ENCODE measurements at places on chromosomes 7 and 10.

GRCh38 chr7:117231047-117231359 is 91.9 kb downstream of the WNT2 start:
- no peak for DNase-seq

- no peak for DNase-seq
Observed at GRCh38 chr7:100722480-100723212, 2.4 kb downstream of the EPO start.

DNA sequence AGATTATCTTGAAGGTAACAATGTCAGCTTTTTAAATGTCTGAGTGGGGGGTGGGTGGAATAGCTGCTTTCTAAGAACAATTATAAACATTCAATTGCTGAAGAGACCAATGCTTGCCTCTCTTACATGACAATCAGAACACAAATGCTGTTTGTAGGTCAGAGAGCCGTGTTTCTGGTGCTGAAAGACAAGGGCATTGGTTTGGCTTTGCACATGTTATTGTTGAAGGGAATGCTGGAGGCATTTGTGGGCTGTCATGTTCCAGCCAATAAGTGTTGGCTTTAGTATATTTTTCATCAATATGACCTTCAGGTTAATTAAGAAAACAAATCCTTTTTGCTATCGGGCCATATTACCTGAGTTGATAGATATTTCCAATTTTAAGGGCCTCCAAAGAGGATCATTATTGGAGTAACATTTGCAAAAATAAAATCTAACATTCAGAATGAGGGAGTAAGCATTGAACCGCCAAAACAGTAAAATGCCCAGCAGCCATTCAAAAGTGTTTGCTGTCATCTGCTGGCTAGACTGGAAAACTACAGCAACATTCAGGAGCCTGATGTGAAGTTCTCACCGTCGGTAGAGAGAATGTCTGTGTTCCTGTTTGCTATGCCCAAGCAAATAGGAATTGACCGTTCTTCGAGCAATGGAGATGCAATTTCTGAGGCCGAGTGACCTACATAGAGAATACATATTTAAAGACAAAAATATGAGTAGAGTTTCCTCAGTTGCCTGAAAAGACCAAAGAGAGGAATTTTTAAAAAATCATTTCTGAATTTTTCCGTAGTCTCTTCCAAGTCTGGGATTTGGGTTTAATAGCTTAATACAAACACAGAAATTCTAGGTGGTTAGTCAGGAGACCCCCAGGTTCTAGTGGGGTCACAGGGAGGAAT is 118.9 kb downstream of the APBB1IP start:
- DNase-seq, result peak; percentile 48

GRCh38 chr10:61628151-61628874 is 34.4 kb upstream of the CABCOCO1 start:
- DNase-seq, result no peak

DNA sequence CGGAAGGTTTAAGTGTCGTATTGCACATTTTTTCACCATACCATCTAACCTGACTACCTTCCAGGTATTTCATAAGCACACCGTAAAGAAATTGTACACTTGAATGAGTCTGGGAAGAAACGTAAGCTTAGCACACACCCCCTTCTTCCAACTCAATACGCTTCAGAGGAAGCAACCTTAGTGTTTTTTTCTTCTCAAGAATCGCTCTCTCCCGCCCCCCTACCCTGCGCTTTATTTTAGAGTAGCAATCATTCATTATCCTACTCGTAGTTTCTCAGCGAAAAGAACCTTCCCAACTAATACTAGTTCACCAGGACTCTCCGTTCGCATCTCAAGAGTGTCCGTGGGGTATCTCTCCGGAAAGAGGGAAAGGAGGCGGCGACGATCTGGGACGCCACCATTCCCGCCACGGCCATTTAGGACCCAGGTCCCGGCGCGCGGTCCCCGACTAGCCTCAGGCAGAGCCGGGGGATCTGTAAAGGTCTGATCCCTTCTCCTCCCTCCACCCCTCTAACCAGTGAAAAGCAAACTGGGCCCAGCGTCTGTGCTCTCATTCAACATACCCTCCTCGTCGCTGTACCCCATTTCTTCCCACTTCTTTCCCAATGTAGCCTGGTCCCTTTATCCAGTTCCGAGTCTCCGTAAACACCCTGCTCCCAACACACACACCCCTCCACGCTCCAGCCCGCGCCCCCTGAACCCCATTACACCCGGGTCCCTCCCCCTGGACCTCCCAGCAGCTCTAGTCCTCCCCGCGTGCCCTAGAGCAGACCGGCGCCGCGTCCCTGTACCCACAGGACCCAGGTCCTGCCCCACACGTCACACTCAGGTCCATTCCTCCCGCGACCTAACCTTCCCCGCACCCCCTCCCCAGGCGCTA is 16.0 kb downstream of the MYOZ1 start:
- peak; percentile 13 for DNase-seq

DNA sequence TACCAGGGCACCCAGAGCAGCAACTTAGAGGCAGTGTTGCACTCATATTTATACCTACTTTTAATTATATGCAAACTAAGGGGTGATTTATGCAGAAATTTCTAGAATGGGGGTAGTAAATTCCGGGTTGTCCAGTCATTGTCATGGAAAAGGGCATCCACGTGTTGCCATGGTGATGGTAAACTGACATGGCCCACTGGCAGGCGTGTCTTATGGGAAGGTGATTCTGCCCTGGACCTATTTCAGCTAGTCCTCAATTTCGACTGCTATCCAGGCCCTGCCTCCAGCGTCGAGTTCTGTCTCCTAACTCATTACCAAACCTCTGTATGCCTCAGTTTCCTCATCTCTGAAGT is 12.8 kb downstream of the SNX8 start:
- DNase-seq, result no peak

DNA sequence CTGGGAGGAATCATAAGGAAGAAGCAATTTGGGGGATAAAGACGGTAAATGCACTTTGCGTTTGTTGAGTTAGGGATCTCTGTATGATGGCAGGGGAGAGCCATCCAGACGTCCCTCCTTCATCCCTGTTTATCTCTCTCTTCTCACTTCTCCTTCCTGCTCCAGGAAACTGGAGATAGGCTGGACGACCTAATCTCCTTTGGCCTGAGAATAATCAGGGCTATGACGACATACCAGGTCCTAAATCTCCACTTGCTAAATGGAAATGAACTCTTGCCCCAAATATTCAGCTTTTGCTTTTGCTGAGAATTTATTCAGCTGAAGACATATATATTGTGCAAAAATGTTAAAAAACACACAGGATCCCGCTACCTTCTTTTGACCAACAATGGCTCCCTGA is 182.9 kb upstream of the INHBA start:
- DNase-seq, result no peak

DNA sequence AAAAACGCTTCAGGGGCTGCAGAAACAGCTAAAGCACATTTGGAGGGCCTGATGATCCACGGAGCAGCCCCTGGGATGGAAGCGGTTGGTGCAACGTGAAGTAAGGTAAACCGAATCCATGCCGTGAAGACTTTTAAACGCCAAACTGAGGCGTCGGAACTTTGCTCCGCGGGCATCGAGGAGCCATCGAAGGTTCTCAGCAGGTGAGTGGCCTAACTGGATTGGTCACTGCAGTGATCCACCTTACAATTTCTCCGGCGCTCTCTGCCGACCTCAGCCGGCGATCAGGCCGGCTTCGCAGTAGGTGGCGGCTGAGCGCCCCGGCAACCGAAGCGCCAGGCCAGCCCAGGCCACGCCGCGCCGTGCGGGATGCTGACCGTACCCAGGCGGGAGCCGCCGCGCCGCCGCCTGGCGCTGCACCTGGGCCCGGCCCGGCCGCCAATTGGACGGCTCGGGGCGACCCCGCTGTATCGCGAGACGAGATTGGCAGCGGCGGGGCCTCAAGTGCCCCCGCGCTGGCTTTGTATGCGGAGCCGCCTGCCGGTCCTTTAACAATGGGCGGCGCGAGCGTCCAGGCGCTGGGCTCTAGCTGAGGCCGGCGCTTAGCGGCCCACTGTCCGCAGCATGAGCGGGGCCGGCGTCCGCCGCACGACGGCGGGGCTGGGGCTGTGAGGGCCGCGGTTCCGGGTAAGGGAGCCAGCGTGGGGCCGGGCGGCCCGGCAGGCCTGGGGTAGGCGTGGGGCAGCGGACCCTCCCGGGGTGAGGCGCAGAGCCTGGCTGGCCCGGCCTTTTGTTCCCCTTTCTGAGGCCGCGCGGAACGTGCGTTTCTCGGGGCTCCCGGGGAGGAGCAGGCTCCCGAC is at the start of gene CCNJ:
CCNJ (plus strand) TSS at position 551 of the 860 bp plus-strand sequence. CDS start 811 bp downstream, outside the sequence.
- peak; percentile 83 for DNase-seq

- DNase-seq, result no peak
Observed at GRCh38 chr7:30864101-30864500, 47.6 kb upstream of the AQP1 start.

DNA sequence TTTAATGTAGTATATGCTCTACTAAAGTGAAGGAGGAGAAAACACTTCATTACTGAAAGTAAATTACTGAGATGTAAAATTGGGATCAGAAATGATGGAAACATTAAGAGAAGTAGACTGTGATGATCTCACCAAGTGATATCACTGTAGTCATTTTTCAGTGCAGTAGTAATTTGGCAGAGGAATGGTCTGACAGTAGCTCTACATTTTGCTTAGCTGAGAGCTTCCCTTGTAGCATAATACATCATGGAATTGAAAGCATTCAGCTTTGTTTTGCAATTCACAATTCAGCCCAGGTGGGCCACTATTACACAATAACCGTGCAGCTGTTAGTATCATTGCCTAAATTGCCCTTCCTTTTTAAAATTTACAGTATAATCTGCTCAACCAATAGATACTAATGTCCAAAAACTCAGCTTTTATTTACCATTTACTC is 19.4 kb upstream of the CABCOCO1 start:
- DNase-seq, result no peak

- no peak for DNase-seq
Observed at GRCh38 chr10:34674176-34674575, 140.9 kb downstream of the PARD3 start.

GRCh38 chr7:116828281-116828680 is 34.1 kb upstream of the CAPZA2 start:
- DNase-seq, result no peak

- peak; percentile 3 for DNase-seq
Observed at GRCh38 chr7:132739271-132739955, 163.1 kb upstream of the PLXNA4 start.

GRCh38 chr10:118692872-118693271 is 61.9 kb downstream of the CACUL1 start:
- no peak for DNase-seq

- DNase-seq, result peak; percentile 32
Observed at GRCh38 chr10:70675496-70676161, 3.3 kb downstream of the ADAMTS14 start.

DNA sequence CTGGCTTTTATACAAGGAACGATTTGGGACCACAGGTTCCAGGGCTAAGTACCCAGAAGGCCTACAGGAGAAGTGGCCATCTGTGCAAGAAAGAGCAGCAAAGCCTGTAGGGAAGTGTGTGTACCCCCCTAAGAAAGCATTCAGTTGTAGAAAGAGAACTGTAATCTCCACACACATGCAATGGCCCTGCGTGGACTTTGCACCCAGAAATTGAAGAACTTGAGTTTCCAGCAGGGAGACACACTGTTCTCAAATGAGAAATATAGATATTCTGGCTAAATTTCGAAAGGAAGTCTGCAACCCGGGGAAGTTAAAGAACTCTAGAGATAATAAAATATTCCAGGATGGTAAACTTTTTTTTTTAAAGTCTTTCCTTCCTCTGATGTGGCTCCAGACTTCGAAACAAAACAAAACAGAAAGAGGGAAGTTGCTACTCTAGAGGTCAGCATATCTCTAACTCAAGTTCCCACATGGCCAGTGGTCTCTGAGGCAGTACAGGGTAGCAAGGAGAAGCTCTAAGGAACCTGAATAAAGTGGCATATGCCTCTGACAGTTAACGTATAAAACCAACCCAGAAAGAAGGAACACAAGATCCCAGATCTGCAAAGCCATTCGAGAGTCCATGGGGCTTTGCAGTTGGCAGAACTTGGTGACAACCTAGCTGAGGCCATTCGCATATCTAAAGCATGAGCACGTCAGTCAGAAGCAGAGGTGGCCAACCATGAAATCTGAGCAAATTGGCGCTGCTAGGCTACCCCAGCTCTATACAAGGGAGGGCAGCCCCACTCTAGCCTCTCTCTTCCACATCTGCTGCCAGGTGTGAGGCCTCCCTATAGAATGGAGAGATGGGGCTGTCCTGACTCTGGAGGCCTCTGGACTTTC is 56.6 kb downstream of the ELMO1 start:
- DNase-seq, result peak; percentile 60

DNA sequence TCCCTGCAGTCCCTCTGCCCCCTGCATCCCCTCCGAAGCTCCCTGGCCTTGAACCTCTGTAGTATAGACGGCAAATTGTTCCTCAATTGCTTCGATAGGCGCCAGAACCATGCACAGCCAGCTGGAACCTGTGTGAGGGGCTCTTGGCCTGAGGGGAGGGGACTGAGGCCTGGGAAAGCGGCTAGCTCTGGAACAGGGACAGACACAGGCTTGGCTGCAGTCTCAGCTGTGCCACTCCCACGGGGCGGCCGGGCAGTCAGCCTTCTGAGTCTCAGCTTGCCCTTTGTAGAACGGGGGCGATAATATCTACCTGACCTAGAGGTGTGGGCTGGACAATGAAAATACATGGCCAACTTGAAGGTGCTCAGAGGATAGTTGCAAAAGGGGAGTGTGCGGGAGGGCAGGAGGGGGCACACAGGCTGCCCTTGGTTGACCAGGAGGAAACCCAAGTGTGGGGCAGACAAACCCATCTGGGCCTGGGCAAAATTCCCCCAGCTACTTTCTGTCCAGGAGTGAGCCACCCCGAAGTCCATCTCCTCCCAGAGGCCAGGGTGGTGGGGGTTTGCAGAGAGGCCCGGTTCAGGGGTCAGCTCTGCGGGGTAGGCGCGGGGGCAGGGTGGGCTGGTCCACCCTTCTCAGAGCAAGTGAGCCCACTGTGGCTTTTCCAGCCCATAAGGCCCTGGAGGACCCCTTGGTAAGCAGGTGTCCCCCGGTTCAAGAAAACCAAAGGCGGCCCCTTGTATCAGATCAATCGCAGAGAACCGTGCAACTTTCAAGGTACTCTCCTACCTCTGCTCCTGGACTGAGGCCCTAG is 4.6 kb downstream of the CRYGN start:
- no peak for DNase-seq

DNA sequence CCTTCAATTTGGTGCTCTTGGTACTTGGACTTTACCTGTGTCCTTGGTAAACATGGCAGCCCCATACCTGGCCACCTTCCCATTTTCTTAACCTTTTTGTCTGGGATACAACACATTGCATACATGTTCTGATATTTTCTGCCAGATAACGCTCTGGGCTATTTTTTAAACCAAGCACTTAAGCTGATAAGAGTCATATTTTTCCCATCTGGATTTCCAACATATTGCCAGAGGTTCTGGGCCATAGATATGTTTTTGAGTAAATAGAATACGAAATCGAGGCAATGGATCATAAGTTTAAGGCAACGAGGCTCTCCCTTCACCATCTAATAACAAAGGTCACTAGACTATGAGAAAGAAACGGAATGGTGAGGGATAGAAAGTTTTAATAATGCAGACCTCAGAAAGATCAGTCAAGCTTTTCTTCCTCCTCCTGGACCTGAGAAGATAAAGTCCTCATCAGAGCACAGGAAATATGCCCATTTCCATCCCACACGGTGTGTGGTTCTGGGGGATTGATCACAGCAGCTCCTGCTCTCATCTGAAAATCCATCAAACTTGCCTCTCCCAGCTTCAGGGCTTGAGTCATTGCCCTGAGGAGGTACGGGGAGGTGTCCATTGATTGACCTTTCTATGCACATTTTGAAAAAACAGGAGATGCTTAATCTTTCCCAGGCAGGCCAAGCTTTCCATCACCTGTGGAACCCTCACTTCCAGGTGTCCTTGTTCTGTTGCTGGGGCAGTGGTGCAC is 257.2 kb downstream of the GFRA1 start:
- no peak for DNase-seq
